Stimulated activated CD8-positive, alpha-beta memory T cell treated with anti-CD3 and anti-CD28 coated beads, Interleukin-4, amount 100 ng/mL, for 1 hour (primary cell): ENCODE measurements at places on chromosomes 11 and 22.

GRCh38 chr11:86565388-86565787 is 107.0 kb downstream of the ME3 start:
- DNase-seq: no peak

- DNase-seq: no peak
These were observed 3.7 kb upstream of the MUC5AC start for GRCh38 chr11:1153951-1154493.

- DNase-seq: no peak
These were observed 39.9 kb upstream of the NUP160 start for GRCh38 chr11:47887910-47888569.

- DNase-seq: no peak
These were observed 238.1 kb downstream of the CADM1 start for GRCh38 chr11:115266066-115266639.

- no peak for DNase-seq
These were observed 8.2 kb downstream of the DPF2 start for GRCh38 chr11:65341856-65342255.

DNA sequence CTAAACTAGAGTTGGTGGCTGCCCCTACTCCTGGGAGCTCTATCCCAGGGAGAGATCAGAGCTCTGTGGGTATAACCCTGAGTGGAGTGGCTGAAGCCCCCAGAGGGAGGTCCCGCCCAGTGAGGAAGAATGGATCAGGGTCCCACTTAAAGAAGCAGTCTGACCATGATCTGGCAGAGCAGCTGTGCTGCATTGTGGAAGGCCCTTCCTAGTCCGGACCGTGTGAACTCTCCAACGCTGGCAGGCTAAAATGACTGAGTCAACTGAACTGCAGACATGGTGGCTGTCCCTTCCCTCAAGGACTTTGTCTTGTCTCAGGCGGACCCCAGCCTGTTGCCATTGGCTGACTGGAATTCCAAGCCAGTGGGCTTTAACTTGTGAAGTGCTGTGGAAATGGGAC is 494.2 kb downstream of the FAM181B start:
- DNase-seq: no peak

- no peak for DNase-seq
These were observed 183.0 kb downstream of the CEP164 start for GRCh38 chr11:117510646-117511045.

DNA sequence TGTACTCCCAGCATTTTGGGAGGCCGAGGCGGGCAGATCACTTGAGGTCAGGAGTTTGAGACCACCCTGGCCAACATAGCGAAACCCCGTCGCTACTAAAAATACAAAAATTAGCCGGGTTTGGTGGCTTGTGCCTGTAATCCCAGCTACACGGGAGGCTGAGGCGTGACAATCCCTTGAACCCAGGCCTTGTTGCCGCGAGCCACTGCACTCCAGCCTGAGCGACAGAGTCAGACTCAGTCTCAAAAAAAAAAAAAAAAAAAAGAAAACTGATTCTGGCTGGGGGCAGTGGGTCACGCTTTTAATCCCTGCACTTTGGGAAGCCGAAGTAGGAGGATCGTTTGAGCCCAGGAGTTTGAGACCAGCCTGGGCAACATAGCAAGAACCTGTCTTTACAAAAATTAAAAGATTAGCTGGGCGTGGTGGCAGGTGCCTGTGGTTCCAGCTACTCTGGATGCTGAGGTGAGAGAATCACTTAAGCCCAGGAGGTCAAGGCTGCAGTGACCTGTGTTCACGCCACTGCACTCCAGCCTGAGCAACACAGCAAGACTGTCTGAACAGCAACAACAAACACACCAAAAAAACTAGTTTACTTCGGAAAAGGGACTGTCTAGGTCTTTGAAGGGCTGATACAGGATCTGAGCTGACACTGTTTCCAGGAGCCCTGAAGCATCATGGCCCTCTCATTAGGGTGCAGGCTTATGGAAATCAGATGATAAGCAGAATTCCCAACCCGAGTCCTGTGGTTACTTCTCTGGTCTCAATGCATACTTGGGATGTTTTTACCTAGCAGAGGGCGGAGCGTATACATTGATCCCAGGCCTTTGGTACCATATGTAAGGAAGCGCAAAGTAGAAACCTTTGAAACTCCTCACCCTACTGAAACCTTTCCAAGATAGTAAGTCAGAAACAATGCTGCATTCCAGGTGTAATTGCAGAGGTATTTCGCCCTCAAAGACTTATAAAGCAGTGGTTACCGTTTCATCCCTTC is 1.8 kb upstream of the CHKB start:
- DNase-seq: no peak

DNA sequence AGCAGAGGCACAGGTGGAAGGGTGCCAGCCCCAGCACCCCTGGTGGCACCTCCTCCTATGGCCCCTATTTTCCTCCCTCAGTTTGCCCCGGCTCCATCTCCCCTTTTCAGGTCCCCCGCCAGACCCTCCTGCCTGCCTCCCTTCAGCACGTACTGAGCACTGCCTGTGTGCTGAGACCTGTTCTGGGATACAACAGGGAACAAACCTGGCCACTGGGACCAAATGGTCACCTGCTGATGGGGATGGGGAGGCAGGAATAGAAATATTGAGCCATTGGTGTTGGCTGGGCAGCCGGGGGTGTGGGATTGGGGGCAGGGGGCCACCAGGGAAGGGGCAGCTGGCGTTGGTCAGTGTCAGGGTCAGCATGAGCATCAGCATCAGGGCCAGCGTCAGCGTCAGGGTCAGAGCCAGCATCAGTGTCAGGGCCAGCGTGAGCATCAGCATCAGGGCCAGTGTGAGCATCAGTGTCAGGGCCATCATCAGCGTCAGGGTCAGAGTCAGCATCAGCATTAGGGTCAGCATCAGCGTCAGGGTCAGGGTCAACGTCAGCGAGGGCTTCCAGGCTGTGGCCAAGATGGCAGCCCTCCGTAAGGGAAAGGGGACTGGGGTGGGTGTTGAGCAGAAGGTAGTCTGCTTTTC is 7.5 kb downstream of the ZNF74 start:
- DNase-seq: no peak

DNA sequence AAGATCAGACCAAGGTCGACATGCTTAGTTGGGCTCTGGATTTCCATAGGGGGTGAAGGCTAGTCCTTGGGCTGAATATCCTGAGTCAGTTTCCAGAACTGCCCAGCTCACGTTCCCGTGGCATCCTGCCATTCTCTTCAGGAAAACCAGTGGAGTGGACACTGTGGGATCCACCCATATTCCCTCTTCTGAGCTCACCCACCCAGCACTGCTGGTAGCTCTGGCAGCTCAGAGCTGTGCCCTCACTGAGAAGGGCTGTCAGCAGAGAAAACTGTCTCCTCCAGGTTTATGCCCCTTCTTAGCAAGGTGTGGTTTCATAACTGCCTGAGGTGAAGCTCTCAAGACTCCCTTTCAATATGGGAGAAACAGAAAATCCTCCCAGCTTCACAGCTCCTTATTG is 111.7 kb downstream of the GGTLC2 start:
- no peak for DNase-seq

GRCh38 chr22:40719599-40719998 is 40.3 kb downstream of the MCHR1 start:
- DNase-seq: no peak

- DNase-seq: peak; percentile 38
These were observed 9.4 kb downstream of the IGSF9B start for GRCh38 chr11:133947321-133947756.

GRCh38 chr11:3095712-3096361 is 38.6 kb upstream of the CARS1 start:
- DNase-seq: no peak

- DNase-seq: no peak
These were observed 38.4 kb downstream of the NOX4 start for GRCh38 chr11:89452780-89453179.
